Activated CD8-positive, alpha-beta T cell treated with anti-CD3 and anti-CD28 coated beads, Interleukin-2, amount 10 ng/mL, durations not matched to agents 7 days and 5 days (primary cell): ENCODE measurements at places on chromosomes 1 and 21.
A peak's percentile ranks its signal among the peaks of the same experiment; 100 is the strongest.

DNA sequence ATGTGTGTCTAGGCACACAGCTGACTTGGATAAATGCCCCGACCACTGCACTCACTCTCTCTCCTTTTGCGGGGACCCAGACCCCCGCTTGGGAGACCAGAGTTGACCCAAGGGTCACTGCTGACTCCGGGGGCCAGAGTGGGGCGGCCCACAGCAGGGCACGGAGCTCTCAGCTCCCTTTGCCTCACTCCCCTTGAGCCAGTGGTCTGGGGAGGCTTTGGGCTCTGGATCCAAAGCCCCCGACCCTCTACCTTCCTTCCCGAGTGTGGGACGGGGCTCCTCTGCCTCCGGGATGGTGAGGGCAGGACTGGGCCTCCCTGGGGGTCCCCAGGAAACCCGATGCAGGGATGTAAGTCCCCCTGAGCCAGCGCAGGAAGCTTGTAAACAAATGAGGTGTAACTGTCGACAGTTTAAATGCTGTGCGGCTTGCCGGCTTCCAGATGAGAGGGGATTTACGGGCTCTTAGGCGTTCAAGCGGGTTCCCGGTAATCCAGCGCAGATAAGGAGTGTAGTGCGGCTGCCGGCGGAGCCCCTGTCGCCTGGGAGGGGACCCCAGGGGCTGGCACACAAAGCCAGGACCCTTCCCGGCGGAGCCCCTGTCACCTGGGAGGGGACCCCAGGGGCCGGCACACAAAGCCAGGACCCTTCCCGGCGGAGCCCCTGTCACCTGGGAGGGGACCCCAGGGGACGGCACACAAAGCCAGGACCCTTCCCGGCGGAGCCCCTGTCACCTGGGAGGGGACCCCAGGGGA lies 7.4 kb downstream of the ACTRT2 start:
- DNase-seq: no peak

DNA sequence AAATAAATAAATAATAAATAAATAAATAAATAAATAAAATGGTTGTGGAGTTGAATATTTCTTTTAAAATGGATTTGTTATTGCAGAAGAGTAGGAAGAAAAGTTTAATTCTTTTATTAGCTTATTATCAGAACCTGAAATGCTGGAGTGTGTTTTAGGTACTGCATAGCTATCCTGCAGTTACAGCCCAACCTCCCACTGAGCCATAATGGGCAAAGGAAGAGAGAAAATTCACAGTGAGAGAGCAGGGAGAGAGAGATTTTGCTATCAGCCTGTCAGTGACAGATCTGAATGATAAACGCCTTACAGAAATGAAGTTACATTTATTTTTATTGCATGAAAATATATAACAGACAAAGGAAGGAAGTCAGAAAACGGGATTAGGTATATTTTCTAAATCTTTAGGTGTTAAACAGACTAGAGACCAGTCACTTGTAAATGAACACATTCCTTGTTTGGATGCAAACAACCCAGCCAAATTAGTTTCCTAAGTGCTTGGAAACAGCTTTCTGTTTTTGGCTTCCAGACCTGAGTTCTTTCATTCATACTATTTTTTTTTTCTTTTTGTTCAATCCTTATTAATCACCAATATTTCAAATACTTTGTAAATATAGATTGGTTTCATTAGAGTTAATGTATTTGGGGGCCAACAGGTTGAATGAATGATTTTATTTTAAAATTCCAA lies 425.3 kb downstream of the USP25 start:
- DNase-seq: no peak

DNA sequence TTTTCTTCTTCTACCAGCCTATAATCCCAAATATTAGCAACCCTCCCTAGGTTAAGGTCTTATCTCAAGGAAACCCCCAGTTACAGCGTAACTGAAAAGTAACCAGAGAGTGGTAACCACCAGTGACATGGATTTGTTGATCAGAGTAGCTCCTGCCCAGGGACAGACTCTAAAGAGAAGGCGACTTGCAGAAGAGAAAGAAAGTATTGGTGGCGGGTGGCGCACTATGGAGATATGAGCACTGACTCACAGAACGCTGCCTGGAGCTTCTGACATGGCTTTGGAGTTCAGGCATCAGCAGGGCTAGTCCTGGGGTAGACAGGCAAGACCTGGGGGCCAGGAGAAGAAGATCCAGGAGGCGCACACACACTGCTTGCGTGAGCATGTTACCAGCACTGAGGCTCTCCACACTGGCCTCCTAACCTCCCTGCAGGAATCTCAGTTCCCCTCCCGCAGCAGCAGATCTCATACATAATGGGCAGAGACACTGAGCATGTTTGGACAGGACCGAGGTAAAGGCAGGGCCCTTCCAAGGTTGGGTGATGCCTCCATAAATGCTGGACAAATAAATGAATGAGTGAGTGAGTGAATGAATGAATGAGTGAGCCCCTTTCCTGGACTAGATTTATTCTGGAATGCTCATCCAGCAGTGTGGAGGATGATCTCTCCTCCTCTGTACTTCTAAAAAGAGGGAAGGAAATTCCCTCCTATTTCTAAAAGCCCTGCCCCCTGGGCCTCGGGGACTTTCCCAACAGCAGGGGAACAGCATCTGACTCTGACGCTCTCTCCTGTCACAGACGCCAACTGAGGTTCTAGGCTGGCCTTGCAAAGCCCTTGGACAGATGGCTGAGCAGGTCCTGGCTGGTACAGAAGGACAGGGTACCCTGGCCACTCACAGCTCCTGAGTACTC lies 175.5 kb downstream of the CLIC6 start:
- no peak for DNase-seq

DNA sequence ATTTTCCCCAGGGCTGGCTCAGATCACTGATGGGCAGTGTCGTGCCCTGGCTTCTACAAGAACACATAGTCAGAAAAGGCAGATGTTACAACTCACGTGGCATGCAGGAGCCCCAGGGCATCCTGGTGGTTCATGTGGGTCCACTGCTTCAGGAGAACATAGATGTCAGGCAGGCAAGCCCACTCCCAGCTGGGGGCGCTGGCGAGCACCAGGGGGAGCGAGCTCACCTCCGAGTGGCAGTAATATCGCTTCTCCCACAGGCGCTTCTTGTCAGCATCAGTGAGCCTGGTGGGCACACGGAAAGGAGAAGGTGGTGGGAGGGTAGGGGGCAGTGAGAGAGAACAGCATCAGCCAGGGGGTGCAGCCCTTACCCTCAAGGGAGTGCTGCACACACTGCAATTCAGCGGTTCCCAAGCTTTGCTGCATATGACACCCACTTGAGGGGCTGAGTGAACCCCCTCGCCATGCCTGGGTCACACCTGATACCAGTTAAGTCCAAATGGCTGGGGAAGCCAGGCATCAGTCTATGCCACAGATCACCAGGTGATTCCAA lies 34.3 kb upstream of the PPP1R15B start:
- DNase-seq: peak; percentile 60

GRCh38 chr1:59520194-59520593 lies 223.3 kb downstream of the FGGY start:
- DNase-seq: no peak

DNA sequence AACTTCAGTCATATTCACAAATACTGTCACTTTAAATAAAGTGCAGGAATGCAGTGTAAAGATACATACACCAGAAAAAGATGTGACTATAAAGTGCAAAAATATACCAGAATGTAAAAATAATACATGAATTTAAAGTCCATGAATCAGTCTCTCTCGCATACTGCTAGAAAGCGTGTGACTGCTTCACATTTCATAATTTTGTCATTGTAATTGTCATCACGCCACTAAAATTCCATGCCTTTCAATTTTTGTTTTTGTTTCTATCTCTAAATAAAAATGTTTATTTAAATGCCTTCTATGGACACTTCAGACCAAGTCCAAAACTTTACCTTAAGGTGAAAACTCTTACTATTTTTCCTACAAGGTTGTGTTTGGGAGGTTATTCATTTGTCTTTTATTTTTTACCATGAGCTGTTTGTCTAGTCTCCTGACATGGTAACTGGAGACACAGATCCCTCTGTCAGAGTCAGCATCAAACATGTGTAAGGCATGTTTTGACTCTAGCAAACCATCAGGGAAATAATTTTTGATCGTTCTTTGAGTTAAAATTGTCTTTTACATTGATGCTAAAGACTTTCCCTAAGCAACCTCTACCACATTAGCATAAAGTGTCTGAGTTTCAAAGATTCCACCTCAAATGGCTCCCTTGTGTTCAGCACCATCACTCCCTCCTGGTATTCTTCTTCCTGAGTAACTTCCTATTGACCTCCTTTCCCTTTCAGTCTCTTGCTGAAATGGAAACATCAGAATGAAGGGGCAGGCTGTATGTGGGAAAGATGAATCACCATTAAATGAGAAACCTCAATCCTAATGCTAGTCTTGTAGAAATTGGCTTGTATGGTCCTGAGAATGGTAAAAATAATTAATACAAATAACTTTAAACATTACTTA lies 14.0 kb upstream of the AIM2 start:
- no peak for DNase-seq

GRCh38 chr21:41926117-41926806 lies 27.6 kb downstream of the C2CD2 start:
- peak; percentile 65 for DNase-seq

- DNase-seq: no peak
Observed at GRCh38 chr1:84731519-84731918, 41.3 kb upstream of the SSX2IP start.

DNA sequence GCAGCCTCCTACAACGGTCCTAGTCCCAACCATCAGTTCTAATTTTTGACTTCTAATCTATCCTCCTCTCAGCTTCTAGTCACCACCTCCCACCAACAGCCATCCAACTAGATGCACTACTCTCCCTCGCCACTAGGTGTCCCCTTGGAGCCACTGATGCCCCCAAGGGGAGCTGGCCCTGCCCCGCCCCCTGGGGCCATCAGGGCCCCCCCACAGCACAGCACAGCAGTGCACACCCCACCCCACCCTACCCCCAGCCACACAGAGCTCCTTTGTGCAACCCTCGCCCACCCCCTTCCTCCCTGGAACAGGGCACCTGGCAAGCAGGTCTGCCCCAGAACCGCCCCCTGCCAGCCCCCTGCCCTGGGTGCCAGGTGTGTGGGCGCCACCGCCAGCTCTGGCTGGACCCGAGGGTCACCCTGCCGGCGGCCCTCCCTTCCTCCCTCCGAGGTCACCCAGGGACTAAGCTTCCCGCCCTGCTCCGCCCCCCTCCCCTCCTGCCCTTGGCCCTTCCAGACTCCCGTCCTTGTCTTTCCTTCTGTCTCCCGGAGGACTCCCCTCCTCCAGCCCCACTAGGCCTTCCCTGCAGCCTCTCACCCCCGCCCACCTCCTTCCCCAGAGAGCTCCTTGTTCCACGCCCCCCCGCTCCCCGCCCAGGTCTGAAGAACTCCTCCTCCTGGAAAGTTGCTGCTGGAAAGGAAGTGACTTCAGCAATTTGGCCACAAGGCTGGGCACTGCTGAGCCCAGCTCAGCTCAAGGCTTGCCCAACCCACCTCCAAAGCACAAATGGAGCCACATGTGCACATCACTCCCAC lies 47.0 kb downstream of the AHDC1 start:
- peak; percentile 84 for DNase-seq

DNA sequence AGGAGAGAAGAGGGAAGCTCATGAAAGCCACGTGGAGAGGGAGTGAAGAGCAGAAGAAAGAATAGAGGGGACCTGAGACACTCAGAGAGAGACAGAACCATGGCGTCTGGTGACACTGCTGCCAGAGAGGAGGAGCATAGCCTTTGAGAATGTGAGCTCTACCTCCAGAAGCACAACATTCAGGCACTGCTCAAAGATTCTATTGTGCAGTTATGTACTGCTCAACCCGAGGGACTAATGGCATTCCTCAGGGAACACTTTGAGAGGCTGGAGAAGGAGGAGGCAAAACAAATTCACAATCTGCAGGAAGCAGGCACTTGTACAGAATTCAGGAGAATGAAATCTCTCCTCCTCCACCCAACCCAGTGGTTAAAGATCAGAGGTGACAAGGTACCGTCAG lies 45.1 kb downstream of the BTBD8 start:
- no peak for DNase-seq

- no peak for DNase-seq
Observed at GRCh38 chr1:48969971-48970370, 193.3 kb upstream of the BEND5 start.

DNA sequence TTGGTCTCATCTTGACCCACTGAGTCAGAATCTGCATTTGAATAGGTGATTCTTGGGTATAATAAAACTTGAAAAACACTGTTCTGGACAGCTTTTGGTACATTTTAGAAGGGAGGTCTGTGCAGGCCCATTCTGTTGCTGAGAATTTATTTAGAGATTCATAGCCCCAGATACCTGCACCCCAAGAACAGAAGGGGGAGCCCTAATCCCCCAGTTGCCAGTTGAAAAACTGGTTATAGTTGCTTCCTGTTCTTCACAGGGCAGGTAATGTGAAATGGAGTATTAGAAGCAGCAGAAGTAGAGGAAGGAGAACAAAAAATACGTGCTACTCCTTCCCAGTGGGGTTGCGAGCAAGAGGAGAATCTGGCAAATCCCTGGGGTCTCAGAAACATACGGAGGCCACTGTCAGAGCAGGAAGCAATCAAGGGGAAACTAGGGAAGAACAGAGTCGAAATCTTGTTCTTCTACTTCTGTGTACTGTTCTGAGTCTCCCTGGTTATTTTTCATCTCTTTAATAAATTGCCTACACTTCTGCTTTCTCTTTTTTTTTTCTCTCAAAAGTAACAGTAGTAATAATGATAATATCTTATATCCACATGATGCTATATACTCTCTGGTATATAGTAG lies 4.6 kb upstream of the CLCA2 start:
- DNase-seq: peak; percentile 64

GRCh38 chr1:223504741-223505140 lies 111.5 kb downstream of the CCDC185 start:
- no peak for DNase-seq

GRCh38 chr1:47940326-47940725 lies 56.9 kb downstream of the TRABD2B start:
- no peak for DNase-seq

DNA sequence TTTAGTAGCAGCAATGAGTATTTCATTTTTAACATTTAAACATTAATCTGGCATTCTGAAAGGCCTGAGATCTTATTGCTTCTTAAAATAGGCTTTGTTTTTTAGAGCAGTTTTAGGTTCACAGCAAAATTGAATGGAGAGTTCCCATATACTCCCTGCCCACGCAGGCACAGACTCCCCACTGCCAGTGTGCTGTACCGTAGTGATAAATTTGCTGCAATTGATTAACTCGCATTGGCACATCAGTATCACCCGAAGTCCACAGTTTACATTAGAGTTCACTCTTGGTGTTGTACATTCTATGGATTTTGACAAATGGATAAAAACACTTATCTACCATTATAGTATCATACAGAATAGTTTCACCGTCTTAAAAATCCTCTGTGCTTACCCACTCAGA lies 71.8 kb upstream of the ERRFI1 start:
- DNase-seq: no peak

- DNase-seq: no peak
Observed at GRCh38 chr1:86517336-86517735, 29.5 kb upstream of the CLCA4 start.

- no peak for DNase-seq
Observed at GRCh38 chr1:174116042-174116441, 43.3 kb upstream of the RABGAP1L start.
